GOT3 (cell line): ENCODE measurements at places on chromosomes 6 and 20.

DNA sequence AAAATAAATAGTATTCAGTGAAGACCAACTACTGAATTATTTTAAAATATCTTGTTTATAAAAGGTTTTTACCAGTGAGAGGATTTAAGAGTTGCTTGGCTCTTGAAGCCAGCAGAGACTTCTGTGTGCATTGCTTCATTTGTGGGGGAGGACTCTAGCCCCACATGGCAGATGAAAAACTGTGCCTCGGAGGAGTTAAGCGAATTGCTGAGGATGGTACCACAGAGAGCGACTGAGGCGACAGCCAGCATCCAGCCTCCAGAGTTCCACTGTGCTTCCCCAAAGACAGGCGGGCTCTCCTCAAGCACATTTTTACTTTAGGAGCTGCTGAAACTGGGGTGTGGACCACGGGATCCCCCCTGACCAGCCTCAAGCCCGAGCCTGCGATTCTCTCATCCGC, 80.7 kb downstream of the THBS2 start:
- DNase-seq: no peak

DNA sequence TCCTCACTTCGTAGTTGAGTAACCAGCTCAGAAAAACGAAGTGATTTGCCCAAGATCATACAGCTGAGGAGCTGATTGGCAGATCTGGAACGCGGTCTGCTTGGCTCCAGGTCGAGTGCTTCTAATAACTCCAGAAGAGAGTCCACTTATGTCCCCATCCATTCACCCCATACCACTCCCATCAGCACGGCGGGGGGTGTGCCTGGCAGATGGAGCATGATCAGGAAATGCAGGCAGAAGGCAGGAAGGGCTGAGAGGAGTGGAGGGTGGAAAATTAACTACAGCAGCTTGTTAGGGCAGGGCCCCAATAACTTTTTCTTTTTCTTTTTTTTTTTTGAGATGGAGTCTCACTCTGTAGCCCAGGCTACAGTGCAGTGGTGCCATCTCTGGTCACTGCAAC, 15.0 kb downstream of the FITM2 start:
- no peak for DNase-seq

GRCh38 chr6:154981079-154981870, 13.8 kb upstream of the TIAM2 start:
- DNase-seq: no peak

DNA sequence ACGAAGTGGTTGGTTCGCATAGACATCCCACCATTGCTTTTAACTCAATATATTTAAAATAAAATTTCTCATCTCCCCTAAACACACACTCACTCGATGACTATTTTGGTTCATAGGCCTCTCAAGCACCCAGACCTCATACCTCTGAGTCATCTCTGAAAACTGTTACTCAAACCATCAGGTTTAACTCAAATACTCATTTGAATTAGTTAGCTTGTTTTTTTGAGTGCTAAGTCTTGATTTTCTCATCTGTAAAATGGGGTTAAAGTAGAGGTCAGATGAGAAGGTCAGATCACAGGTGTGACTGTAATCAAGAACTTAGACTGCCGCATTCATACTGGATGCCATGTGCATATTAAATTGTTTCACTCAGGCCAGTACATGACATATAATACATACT, 243.9 kb upstream of the TENT5A start:
- DNase-seq: no peak

DNA sequence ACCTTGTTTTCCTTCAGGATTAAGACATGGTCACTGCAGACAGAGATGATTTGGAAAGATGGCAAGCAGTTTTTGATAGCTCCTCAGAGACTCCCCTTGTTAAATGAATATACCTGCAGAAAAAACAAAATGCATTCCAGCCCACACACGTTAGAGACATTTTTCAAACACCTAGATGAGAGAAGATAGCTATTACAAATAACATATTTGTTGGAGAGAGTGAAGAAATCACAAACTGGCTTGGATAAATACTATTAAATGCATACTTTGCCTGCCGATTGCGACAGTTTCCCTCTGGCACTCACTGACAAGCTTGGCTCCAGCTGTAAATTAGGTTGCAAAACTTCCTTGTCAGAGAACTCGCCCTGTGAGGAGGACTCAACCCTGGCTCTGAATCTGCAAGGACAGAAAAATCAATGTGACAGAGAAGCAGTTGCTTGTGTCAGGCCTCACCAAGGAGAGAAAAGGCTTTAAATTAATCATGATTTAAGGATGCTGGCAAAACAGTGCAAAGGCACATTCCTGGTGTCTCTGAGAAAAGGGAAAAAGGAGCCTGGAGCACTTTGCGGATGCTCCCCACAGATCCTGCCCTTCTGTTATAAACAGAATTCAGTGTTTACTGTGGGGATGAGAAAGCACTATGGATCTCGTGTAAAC, 423.7 kb upstream of the MARCKS start:
- no peak for DNase-seq

- DNase-seq: no peak
Observed at GRCh38 chr6:166877906-166878305, 78.4 kb downstream of the RNASET2 start.

DNA sequence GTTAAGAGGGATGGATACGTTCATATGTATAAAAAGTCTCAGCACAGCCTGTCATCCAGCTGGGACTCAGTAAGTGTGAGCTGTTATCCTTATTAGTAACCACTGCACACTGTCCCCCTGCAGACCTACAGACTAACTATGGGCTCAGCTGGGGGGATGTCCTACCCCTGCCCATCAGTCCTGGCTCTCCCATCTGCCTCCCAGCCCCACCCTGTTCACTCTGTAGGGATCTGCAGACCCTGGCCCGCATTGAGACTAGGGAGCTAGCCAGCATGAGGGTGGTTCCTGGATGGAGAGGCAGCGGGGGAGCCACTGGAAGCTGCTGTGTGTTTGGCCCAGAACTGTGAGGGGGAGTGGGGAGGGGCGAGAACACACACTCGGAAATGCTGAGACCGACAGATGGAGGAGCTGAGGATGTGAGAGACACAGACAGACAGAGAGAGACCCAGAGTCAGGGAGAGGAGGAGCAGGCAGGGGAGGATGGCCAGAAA, 17.1 kb downstream of the XKR7 start:
- no peak for DNase-seq

- no peak for DNase-seq
Observed at GRCh38 chr6:162620073-162620472, 107.5 kb downstream of the PRKN start.

DNA sequence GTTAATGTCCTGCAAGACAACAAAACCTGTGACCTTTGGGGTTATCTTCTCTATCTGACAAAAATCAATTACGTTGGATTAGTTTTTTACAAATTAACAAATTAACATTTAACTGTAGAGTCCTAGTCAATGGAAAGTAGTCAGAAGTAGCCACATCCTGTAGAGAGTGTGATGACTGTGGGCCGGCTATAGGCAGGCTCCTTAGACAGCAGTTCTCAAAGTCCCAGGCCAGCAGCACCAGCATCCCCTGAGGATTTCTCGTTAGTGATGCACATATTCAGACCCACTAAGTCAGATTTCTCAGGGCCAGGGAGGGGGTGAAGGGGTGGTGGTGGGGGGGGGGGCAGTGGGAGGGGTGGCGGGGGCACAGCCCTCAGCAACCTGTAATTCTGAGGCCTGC, 37.2 kb downstream of the ZNF341 start:
- no peak for DNase-seq

- no peak for DNase-seq
Observed at GRCh38 chr20:53875452-53875851, 194.9 kb downstream of the BCAS1 start.

DNA sequence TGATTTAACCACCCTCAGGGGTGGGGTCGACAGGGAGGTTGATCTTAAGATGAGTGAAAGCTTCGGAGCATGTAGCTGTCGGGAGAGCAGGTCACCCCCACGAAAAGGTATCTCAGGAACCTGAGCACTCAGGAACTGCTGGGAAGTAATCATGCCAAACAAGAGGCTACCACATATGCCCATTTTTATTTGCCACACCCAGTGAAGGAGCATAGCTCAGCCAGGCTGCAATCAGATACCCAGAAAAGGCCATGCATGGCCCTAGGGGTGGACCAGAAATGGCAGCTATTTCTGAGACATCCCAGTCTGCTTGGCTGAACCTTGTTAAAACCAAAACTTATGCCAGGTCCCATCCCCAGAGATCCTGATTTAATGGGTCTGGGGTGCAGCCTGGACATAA, 72.7 kb upstream of the ISM1 start:
- no peak for DNase-seq

DNA sequence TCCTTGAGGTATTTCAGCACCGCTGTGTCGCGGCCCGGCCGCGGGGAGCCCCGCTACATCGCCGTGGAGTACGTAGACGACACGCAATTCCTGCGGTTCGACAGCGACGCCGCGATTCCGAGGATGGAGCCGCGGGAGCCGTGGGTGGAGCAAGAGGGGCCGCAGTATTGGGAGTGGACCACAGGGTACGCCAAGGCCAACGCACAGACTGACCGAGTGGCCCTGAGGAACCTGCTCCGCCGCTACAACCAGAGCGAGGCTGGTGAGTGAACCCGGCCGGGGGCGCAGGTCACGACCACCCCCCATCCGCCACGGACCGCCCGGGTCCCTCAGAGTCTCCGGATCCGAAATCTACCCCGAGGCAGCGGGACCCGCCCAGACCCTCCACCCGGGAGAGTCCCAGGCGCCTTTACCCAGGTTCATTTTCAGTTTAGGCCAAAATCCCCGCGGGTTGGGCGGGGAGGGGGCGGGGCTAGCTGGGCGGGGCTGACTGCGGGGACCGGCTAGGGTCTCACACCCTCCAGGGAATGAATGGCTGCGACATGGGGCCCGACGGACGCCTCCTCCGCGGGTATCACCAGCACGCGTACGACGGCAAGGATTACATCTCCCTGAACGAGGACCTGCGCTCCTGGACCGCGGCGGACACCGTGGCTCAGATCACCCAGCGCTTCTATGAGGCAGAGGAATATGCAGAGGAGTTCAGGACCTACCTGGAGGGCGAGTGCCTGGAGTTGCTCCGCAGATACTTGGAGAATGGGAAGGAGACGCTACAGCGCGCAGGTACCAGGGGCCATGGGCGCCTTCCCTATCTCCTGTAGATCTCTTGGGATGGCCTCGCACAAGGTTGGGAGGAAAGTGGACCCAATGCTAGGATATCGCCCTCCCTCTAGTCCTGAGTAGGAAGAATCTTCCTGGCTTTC, 693 bp downstream of the HLA-F start:
- DNase-seq: no peak

DNA sequence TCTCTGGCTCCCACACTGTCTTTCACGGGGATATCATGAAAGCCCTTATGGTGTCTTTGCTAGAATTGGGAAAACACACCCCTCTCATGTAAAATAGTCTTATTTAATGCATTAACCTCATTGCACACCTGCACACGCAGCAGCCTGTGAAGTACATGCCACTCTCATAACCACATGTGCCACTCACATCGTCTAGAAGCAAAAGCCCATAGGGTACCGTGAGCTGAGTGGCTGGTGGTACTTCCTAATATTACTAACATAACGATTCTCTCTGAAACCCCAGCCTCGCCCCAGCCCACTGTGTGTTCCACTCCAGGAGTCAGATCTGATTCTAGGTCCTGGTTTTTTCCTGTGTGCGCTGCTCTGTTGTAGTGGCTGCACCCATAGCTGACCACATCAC, 9.5 kb upstream of the TMEM242 start:
- DNase-seq: no peak

DNA sequence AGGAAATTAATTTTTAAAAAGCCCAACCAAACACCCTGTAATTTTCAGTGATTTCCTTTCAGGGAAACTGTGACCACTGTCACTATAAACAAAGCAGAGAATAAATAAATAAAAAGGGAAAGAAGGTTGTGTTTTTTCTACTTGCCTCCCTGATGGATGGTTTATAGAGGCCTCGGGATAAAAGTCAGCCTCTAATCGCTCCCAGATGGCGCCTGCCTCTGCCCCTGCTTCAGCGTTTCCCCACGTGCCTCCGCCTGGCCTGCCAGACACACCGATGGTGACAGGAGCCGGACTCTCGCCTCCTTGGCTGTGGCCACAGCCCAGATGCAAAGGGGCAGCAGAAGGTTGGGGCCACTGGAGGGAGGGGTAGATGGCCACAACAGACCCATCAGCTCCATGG, 327.7 kb downstream of the CDC5L start:
- no peak for DNase-seq

- DNase-seq: no peak
Observed at GRCh38 chr20:34047917-34048316, 54.2 kb downstream of the RALY start.

DNA sequence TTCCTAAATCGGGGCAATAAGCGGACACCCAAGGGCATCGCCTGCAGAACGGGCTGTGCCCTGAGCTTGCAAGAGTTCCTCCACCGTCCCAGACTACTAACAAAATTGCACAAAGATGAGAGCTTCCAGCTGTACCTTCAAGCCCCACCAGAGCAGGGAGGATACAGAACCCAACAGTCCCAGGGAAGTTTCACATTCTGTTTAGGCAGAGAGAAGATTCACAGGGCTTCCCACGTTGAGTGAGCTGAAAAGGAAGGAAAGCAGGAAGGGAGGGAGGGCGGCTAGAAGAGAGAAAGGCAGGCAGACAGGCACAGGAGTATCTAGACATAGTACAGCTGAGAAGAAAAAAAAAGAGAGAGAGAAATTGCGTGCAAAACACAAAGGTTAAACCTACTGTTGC, 112.6 kb upstream of the AFDN start:
- DNase-seq: no peak

DNA sequence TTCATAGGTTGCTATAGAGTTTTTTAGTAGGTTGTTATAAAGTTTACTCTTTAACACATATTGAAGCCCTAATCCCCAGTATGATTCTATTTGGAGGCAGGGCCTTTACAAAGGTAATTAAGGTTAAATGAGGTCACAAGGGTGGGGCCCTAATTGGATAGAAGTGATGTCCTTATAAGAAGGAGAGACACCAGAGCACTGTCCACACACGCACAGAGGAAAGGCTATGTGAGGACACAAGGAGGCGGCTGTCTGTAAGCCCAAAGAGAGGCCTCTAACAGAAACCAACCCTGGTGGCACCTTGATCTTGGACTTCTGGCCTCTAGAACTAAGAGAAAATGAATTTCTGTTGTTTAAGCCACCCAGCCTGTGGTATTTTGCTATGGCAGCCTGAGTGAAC, 98.5 kb downstream of the GJA10 start:
- no peak for DNase-seq

DNA sequence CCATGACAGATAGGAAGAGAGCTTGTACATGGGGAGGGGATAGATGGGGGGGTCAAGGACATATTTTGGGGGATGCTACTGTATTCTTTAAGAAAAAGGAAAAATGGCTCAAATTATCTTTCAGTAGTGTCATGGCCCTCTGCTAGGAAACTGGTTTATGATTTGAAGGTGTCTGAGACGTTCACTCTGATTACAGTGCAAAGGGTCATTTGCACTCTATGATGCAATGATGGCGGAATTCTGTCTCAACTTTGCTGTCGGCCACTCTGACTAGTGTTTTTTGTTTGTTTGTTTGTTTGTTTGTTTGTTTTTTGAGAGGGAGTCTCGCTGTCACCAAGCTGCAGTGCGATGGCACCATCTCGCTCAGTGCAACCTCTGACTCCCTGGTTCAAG, 180.0 kb downstream of the SOX4 start:
- no peak for DNase-seq

DNA sequence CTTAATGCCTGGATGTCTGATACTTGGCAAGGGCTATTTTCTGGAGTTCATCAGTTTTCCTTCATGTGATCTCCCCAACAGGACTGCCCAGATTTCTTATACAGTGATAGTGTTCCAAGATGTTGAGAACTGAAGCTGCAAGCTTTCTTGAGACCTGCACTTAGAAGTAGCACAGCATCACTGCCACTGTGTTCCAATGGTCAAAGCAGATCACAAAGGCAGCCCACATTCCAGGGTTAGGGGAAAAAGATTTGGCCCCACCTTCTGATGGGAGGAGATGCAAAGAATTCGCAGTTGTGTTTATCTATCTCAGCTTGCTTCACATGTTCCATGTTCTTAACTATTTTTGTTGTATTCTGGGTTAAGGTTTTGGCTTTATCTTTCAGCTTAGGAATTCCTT, 78.2 kb downstream of the GPX5 start:
- DNase-seq: no peak
